ENCODE measurements at places on chromosomes 4 and X.

- DNase-seq: no peak
Measured at GRCh38 chr4:183175631-183176232, 76.7 kb downstream of the WWC2 start.

- DNase-seq: no peak
Measured at GRCh38 chr4:112944006-112944405, 105.4 kb upstream of the ANK2 start.

DNA sequence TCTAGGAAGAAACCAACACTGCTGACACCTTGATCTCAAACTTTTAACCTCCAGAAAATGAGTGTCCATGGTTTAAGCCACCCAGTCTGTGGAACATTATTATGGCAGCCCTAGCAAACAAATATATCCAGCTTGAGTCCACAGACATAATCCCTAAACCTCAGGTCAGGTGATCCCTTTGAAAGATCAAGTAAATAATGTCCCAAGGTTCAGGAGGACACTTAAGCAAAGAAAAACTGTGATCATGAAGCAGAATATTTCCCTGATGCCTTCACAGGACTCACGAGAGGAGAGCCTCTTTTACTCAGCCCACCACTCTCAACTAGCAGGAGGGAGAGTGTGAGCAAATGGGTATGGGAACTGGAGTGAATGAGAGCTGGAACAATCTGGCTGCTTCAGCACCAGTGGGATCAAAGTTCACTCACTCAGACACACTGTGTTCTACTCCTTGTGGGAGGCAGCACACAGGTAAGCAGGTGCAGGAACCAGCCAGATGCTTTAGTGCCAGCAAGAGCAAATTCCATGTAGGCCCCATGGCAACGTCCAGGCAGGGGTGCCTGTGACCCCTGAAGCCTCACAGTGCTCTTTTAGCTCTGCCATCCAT is 608.4 kb downstream of the RAB28 start:
- no peak for DNase-seq

- DNase-seq: no peak
Measured at GRCh38 chr4:5821665-5822358, 71.1 kb downstream of the CRMP1 start.

GRCh38 chr4:100782356-100782755 is 264.5 kb upstream of the EMCN start:
- no peak for DNase-seq

- DNase-seq: no peak
Measured at GRCh38 chr4:87912164-87913004, 63.1 kb upstream of the SPP1 start.

DNA sequence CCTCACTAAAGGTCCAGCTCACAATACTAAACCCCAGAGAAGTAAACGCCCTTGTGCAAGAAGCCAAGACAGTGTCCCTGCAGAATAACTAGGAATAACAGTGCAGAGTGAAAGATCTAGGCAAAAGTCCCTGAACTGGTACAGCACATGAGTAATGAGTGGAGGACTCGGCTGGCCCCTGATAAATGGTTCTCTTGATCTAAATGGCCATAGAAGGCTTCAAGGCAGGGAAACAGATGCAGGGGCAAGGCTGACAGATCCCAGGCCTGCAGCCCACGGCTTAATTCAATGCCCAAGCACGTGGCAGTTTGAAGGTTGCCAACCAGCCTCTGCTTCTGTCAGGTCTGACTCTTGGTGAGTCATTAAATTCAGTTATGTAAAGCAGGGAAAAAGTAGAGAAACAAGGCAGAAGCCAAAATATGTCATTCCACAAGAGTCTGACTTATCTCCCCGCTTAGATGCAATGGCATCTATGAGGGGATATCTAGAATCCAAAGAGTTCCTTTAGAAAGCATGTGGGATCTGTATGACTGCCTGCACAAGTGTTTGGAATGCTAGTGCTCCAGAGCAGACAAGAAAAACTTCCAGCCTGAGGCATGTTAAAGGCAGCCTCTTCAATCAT is 121.3 kb downstream of the PRDM5 start:
- no peak for DNase-seq

All from stimulated activated CD4-positive, alpha-beta T cell treated with anti-CD3 and anti-CD28 coated beads, Interleukin-1b, Interleukin-23, amount 100 ng/mL, for 1 hour (primary cell).